CD4-positive, alpha-beta T cell treated with Interleukin-17A for 4 hours (primary cell): ENCODE measurements at places on chromosomes 4 and X.

DNA sequence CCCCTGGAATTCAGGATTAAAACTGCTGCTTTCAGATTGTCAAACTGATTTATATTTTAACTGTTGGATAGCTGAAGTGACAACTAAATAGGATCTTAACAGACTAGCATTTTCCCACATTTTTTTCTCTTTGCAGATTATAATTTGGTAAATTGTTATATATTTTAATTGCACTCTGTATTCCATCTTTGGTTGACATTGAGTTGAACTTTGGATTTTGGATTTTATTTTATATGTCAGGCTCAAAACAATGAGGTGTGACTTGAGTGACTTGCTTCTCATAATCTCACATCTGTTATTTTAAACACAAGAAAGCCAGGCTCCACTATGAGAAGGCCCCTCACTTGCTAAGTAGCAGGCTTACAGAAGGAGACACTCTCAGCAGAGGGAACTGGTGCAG, 38.1 kb downstream of the NAA11 start:
- no peak for DNase-seq

GRCh38 chr4:138184886-138185285, 57.3 kb downstream of the SLC7A11 start:
- DNase-seq, result no peak

DNA sequence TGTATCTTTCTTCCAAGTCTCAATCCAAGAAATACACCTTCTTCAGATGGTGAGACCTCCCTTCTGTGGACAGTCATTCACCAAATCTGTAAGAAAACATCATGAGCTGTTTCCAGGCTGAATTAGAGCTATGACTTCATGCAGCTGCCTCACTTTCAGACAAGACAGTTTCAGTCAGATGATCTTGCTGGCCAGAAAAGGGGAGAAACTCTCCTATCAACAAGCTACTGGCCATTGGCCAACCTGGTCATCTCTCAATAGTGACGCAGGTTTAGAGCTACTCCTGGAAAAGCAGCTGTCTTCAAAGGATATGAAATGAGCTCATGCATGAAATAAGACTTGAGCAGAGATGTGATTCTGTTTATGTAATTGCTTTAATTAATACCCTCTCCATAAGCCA, 69.6 kb upstream of the NDP start:
- DNase-seq, result no peak

DNA sequence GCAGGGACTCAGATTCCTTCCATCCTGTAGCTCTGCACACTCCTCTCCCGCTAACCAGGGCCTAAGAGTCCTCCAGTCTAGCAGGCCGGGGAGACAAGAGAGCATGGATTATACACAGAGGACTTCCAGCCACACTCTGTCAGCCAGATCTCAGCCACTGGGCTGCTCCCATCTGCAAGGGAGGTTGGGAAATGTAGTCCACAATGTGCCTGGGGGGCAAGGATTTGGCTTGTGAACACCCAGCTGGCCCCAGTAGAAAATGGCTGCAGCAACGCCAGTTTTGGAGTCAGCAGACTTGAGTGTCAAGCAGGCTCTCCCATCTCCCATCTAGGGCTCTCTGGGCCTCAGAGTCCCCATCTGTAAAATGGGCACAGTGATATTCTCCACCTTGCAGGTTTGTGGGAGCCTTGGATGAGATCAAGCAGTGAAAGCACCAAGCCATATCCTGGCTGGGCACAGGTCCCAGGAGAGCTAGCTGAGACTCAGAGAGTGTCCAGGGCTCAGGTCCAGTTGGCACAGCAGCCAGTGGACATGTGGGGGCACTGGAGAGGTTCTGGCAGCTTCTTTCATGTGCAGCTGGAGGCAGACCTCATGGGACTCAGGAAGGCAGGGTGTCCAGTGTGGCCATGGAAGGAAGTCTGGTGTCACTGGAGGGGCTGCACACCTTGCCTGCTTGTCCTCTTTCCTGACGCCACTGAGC, 14.6 kb downstream of the PSAPL1 start:
- DNase-seq, result no peak

GRCh38 chr4:90824266-90825150, 697.3 kb downstream of the CCSER1 start:
- DNase-seq, result no peak

- no peak for DNase-seq
Observed at GRCh38 chr4:14726877-14727361, 275.4 kb upstream of the CPEB2 start.

GRCh38 chr4:140174543-140174942, 20.6 kb upstream of the MAML3 start:
- DNase-seq, result no peak

DNA sequence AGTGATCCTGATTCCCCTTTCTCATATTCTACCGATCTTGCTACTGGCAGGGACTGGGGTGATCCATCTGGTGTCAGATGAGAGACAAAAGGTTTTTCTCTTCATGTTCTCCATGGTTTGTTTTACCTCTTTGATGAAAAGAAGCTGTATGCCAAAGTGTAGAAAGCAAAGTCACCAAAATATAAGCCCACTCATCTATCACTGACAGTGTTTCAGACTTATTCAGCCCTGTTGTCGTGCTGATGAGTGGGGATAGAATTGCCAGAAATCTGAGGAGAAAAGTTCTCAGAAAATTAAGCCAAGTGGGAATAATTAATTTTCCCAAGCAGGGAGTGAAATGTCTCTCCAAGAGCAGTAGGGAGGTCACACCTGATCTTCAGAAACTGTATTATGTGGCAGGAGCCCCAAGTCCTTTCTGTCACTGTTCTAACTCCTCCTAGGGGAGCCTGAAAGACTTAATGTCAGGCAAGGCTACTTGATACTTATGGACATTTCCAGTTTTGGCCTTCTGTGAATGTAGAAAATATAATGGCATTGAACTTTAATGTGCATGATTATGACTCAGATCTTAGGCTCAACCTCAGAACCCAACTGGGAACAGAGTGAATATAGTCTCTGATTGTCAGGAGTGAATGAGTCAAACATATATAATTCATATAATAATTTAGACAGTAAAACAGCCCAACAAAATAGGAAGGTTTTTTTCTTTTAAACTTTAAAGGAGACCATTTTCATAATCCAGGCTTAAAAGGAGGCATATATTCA, 298.1 kb downstream of the ANKRD50 start:
- no peak for DNase-seq

DNA sequence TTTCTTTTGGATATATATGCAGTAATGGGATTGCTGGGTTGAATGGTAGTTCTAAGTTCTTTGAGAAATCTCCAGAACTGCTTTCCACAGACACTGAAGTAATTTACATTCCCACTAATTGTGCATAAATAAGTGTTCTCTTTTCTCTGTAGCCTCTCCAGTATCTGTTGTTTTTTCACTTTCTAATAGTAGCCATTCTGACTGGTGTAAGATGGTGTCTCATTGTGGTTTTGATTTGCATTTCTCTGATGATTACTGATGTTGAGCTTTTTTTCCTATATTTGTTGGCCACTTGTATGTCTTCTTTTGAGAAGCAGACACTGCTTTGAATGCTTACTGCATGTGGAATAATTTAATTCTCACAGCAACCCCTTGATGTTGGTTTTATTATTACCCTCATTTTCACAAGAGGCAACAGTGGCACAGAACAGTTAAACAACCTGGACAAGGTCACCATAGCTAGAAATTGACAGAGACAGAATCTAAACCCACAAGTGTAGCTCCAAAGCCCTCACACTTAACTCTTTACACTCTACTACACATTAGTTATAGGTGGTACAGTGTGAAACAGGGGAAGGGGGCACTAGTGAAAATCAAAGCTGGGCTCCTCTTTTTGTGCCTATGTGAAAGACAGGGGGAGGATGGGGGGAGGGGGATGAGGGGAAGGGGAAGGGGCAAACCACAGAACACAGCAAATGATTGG, 96.1 kb downstream of the REELD1 start:
- no peak for DNase-seq

GRCh38 chrX:21975242-21975641, 34.7 kb downstream of the SMS start:
- no peak for DNase-seq

GRCh38 chr4:158020176-158020575, 152.6 kb downstream of the GASK1B start:
- DNase-seq, result no peak

DNA sequence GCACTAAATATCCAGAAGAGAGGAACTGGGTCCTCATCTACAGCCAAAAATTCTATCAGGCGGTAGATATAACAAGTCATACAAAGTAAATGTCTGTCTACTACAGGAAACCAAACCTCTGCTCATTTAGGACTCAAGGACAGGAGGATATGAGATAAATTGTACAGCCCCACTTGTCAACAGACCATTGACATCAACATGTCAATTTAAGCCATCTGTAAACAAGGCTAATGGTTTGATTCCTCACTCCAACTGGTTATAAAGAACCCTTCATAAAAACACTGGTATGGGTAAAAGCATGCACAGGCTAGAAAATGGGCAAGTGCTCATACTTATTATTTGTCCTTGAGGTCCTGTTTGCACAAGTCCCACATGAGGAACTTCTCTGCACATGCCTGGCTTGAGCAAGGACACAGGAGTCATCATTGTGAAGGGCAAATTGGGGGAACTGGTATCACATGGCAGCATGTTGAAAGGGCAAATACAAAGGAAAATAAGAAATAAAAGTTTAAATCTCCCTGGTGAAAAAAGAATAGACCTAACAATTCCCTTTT, 13.2 kb downstream of the RTL8B start:
- no peak for DNase-seq
